ENCODE measurements at places on chromosomes 6 and 20.

DNA sequence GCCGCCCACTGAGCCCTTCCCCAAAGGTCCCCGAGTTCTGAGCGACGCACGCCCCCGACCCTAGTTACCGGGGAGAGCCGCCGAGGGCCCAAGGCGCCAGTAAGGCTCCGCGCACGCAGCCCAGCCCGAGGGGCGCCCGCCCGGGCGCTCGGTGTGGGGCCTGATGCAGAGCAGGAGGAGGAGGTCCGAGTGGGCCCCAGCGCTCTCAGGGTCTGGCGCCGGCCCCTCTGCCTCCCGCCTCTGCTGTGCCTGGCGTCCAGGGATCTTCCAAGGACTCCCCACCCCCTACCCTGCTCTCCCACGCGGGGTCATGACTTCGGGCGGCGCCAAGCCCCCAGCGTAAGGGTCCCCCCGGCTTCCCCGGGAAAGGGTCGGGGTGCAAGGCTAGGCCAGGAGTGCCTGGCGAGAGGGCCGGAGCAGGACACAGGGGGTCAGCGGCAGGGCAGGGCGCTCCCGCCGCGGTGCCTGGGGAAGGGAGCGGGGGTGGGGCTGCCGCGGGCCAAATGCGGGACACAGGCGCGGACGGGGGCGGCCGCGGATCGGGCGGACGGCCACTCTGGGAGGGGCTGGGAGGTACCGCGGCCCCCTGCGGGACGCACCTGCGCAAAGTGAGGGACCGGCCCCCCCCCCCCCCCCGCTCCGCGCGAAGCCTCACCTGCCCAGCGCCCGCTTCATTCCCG lies 637 bp downstream of the ABHD12 start:
- DNase-seq, result peak; percentile 20

DNA sequence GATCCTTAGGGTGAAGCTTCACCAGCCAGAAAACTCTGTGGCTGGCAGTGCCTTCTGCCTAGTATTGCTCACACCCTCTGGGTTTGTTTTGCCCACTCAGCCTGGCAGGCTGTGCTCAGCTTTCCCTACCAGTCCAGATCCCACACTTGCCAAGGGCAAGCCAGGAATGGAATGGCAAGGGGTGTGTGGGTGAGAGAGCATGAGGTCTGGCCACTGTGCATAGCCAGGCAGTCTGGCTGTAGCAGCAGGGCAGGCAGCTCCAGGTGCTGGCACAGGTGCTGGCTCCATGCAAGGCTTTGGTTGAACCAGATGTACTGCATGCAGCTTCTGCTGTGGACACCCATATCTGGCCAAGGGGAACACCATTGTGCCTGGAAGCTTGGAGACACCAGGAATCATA lies 1720.3 kb downstream of the HACE1 start:
- DNase-seq, result no peak

DNA sequence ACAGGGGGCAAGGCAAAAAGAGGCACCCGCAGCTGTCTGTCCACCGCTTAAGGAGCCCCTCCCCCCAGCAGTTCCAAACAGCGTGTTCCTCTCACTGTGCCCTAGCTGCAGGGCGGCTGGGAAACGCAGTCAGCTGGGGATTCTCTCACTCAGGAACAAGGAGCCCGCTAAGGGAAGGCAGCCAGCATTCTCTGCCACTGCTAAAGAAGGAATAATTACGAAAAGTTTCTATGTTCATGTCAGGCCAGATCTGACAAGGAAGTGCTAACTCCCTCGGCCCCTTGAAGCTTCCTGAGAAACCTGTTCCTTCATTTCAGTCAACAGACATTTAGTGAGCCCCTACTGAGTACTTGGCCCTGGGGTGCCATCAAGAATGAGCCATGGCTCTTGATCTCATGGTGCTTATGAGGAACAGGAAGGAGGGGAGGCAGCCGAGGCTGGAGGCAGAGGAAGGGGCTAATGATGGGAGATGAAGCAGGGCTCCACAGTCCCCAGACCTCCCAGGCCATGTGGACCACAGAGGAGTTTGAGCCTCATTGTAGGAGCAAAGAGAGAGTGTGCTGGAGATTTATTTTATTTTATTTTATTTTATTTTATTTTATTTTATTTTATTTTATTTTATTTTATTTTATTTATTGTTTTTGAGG lies 101.7 kb upstream of the PMEPA1 start:
- DNase-seq, result no peak

DNA sequence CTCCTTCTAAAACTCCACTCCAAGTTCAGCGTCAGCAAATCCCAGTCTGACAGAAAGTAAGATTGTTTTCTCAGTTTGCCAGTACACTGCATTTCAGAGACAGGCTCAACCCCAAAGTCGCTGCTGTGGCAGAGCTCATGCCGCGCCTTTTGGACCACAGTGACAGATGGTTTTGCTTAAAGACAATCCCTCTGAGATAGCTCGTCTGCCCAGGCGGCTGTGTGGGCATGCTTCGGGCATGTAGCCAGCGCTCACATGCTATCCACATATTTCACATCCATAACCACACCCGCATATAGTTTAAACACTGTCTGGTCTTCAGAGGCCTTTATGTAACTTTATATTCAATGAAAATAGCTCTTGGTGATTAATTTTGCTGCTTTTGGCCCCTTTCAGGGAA lies 14.7 kb upstream of the PXDC1 start:
- DNase-seq, result no peak

DNA sequence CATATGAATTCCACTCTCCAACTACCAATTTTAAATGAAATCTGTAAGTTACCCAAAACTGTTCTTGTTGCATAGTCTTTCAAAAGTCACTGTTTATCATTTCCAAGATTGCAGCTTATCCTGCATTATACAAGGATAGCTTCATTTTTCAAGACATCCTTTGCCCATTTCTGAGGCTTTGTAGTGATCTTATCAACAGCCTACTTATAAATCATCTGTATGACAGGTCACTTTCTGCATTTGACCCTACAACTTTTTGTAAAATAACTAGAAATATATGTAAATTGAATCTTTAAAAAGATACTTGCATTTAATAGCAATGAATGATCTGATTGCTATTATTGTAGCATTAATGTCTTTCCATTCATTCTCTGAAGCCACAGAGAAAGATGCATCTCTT lies 521.1 kb downstream of the UTRN start:
- DNase-seq, result no peak

- DNase-seq, result no peak
Measured at GRCh38 chr20:39563349-39563748, 601.2 kb downstream of the DHX35 start.

- DNase-seq, result no peak
Measured at GRCh38 chr6:23823421-23823820, 302.6 kb upstream of the NRSN1 start.

All from caudate nucleus (tissue), 63 donors.